Activated CD8-positive, alpha-beta memory T cell treated with anti-CD3 and anti-CD28 coated beads for 48 hours (primary cell): ENCODE measurements at places on chromosomes 4 and X.

DNA sequence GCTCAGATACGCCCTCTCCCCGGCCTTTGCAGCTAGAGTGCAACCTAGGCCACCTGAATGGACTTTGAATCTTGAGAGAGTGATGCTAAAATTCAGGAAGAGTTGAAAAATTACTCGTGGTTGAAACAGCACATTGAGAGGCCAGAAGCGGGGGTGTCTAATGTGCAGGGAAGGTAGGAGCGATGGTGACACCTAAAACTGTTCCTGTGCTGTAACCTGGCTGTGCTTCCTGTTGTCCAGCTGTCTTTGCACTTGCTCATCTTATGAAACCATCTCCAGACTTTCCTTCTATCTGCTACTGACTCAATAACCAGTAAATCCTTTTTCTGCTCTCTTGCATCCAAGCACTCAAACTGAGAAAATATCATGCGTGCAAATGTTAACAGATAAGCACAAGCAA is 106.4 kb upstream of the RPS6KA3 start:
- DNase-seq, result no peak

DNA sequence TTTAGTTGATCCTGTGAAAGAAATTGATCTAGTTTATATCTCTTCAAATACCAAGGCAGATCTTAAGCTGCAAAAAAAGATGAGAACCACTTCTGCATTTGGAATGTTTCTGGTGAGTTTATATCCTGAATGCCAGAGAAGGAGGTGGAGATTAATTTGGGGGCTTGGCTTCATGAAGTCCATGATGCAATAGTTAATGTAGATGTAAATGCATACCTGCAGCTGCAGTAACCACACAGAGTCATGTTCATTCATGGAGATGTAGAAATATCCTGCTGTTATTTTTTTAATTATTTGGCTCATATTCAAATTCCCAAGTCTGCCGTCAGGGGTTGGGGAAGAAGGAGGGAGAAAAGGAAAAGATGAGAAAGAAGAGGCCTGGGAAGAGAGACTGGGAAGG is at the start of gene SULT1E1:
Gene SULT1E1 (minus strand): TSS at position 94 of the 400 bp plus-strand sequence. CDS start 2,501 bp downstream, outside the sequence.
- DNase-seq, result no peak

GRCh38 chrX:129522184-129523078 is 859 bp downstream of the SMARCA1 start:
- no peak for DNase-seq

GRCh38 chr4:182137343-182137742 is 105.9 kb upstream of the TENM3 start:
- no peak for DNase-seq

DNA sequence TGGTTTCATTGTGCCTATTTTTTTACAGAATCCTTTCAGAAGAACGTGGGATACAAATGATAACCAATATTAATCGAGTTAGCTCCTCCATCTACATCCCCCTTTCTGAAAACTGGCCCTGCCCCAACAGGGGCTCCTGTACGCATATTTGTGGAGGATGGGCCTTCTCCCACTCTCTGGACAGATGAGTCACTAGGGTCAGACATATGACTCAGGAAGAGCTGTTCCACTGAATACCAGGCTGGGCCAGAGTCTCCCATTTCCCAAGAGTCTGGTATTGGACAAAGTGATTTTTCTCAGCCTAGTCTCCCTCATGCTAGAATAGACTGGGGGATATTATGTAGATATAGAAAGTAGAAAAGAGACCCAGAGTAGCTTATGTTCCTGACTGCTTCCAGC is 142.4 kb downstream of the TSPAN5 start:
- DNase-seq, result no peak

DNA sequence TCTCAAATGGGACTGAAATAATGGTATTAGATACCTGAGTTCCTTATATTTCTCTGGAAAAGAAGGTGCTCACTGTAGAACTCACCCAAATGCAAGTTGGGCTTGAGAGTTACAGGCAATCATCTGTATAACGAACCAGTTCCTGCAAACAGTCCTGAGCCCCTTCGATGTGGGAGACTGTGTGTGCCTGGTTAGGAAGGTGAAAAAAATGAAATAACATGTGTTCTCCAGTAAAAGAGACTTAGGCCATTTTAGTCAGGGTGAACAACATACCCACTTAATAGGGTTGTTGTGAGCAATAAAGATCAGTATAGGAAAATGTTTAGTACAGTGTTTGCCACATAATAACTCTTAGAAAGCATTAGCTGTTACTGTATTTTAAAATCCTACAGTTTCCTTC is 23.4 kb downstream of the STIM2 start:
- DNase-seq, result no peak

DNA sequence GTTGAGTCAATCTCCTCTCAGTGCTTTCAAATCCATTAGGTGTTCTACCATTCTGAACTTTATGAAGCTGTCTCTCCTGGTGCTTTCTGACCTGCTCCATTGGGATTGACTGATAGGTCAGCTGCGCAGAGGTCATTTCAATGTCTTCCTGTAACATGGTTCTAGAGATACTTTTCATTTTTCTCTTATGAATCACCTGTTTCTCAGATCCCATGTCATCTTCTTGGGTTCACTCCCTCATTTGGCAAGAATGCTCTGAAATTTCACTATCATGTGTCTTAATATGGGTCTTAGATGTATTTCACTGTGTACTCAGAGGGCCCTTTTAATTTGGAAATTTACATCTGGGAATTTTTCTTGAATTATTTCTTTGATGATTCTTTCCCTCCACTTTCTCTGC is 13.8 kb upstream of the PGM2 start:
- DNase-seq, result no peak
